ENCODE measurements at places on chromosomes 16 and 17. TPM values are rescaled to one million over a fixed set of nuclear protein-coding genes. Genes with fewer than 3 reads are reported as not detected.

GRCh38 chr17:72878975-72879660 is 213.4 kb downstream of the SLC39A11 start:
- no peak overlapping the region for H3K4me3 ChIP-seq
- peaks cover 23% of the 10 kb centered on the region for H3K36me3 ChIP-seq
- H3K27ac ChIP-seq, result no peak overlapping the region
- H3K4me1 ChIP-seq, result no peaks in the 10 kb centered on the region
- no peak for DNase-seq

- H3K36me3 ChIP-seq, result peaks cover 10% of the 10 kb centered on the region
- peak; percentile 98 for DNase-seq
- H3K4me1 ChIP-seq, result peaks cover 54% of the 10 kb centered on the region
- peak overlapping the region; percentile 98 for H3K27ac ChIP-seq
Measured at GRCh38 chr17:7329374-7329996, 350 bp upstream of the NEURL4 start.

- no peak for DNase-seq
- H3K4me1 ChIP-seq, result no peaks in the 10 kb centered on the region
- H3K27me3 ChIP-seq, result peaks cover 9% of the 10 kb centered on the region
- peaks cover 4% of the 10 kb centered on the region for H3K36me3 ChIP-seq
Measured at GRCh38 chr16:87560428-87561199, 41.7 kb upstream of the JPH3 start.

DNA sequence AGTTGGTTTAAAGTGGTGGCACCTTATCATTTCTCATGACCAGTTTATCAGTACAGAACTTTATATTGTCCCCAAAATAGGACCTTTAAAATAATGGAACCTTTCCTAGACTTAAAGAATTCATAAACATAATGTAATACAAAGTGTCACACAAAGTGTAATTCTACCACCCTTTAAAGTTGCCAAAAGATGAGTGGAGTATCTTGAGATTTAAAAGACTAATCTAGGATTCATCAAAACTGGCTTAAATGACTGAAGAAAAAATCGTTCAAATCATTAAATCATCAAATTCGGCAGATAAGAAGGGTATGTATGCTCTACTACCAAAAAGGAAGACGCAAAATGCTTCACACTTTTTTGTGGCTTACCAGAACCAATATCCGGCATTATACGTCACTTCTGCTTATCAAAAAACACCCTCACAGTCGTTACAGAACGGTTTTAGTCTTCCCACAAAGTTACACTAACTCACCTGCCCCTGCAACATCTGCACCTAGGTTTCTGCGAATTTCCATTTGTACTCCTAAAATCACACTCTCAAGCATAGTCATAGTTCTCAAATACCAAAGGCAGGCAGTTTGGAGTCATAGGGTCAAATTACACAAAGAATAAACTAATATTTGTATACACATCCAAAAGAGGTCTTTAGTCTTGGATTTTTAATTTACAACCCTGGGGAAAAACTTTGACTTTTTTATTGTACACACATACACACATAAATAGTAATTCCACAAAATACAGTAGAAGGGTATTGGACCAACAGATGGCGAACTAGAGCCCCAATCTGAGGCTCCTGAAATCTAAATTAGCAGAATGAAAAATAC is 1.4 kb upstream of the KANSL1 start:
- peak; percentile 81 for DNase-seq
- H3K27ac ChIP-seq, result peak overlapping the region; percentile 99
- H3K4me1 ChIP-seq, result peaks cover 61% of the 10 kb centered on the region
- no peaks in the 10 kb centered on the region for H3K27me3 ChIP-seq

- peaks cover 5% of the 10 kb centered on the region for H3K27me3 ChIP-seq
Measured at GRCh38 chr17:79211061-79211770, 136.6 kb downstream of the ENGASE start.

- peak overlapping the region; percentile 14 for H3K4me3 ChIP-seq
- peak overlapping the region; percentile 97 for H3K27ac ChIP-seq
- DNase-seq, result no peak
- peaks cover 69% of the 10 kb centered on the region for H3K4me1 ChIP-seq
Measured at GRCh38 chr17:74778960-74779359, 2.8 kb upstream of the NAT9 start.

DNA sequence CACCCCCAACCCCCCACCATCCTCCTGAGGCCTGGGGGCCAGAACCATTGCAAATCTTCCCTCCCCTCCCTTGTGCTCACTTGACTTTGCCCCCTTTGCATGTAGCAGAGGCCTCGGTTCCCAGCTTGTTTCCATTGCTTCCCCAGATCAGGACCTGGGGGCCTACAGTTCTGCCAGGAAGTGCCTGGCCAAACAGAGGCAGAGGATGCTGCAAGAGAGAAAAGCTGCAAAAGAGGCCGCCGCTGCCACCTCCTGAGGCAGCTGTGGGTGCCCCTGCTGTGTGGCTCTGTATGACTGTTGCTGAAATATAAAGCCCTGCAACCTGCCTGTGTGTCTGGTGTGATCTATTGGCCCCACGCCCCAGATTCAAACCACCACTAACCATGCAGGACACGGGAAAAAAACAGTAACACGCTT is 2.3 kb downstream of the NDUFB10 start:
- no peaks in the 10 kb centered on the region for H3K27me3 ChIP-seq
- peak overlapping the region; percentile 95 for H3K27ac ChIP-seq
- peak overlapping the region; percentile 96 for H3K4me3 ChIP-seq
- peak; percentile 35 for DNase-seq
- H3K4me1 ChIP-seq, result peaks cover 51% of the 10 kb centered on the region

GRCh38 chr16:49019081-49019633 is 262.5 kb downstream of the CBLN1 start:
- H3K36me3 ChIP-seq, result no peaks in the 10 kb centered on the region
- H3K27me3 ChIP-seq, result no peaks in the 10 kb centered on the region
- no peak overlapping the region for H3K4me3 ChIP-seq
- no peak overlapping the region for H3K27ac ChIP-seq
- DNase-seq, result no peak
- no peaks in the 10 kb centered on the region for H3K4me1 ChIP-seq

- H3K27ac ChIP-seq, result no peak overlapping the region
- DNase-seq, result no peak
- H3K4me1 ChIP-seq, result peaks cover 2% of the 10 kb centered on the region
- H3K36me3 ChIP-seq, result peaks cover 6% of the 10 kb centered on the region
Measured at GRCh38 chr17:55040611-55041010, 72.0 kb downstream of the STXBP4 start.

GRCh38 chr16:78096386-78096785 is 3.1 kb upstream of the WWOX start:
- H3K27me3 ChIP-seq, result peaks cover 8% of the 10 kb centered on the region
- H3K4me1 ChIP-seq, result peaks cover 16% of the 10 kb centered on the region
- no peak for DNase-seq
- H3K4me3 ChIP-seq, result no peak overlapping the region
- no peak overlapping the region for H3K27ac ChIP-seq
- no peaks in the 10 kb centered on the region for H3K36me3 ChIP-seq

- H3K27ac ChIP-seq, result no peak overlapping the region
- DNase-seq, result no peak
- H3K36me3 ChIP-seq, result no peaks in the 10 kb centered on the region
- H3K4me3 ChIP-seq, result no peak overlapping the region
- H3K27me3 ChIP-seq, result peaks cover 6% of the 10 kb centered on the region
Measured at GRCh38 chr16:86953631-86954391, 363.4 kb downstream of the C16orf95 start.

- no peak overlapping the region for H3K27ac ChIP-seq
- H3K36me3 ChIP-seq, result no peaks in the 10 kb centered on the region
- no peaks in the 10 kb centered on the region for H3K4me1 ChIP-seq
- no peaks in the 10 kb centered on the region for H3K27me3 ChIP-seq
Measured at GRCh38 chr16:47905771-47906170, 250.0 kb downstream of the ABCC12 start.

DNA sequence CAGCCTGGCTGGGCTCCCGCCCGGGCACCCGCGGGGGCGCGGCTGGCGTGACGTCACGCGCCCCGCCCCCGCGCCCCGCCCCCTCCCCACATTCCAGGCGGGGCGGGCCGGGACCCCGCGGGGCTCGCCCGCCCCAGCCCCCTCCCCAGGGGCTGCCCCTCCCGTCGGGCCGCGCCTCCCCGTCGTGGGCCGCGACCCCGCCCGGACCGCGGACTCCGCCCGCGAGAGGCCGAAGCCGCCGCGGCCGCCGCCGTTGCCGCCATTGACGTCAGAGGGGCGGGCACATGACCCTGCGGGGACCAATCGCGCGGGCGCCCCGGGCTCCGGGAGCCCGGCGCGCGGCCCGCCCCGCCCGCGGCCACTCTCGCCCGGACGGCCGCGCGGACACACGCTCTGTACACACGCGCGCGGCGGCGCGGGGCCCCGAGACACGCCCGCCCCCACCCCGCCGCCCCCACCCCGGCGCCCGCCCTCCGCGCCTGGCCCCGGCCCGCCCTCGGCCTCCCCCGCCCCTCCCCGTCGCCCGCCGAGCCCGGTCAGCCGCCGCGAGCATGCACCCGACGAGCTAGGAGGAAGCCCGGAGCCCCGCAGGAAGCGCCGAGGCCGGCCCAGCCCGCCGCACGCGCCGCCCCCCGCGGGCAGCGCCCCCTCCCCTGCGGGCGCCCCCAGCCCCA is at the start of gene CMIP:
CMIP (plus strand) TSS at position 361 of the 674 bp plus-strand sequence.
- H3K4me3 ChIP-seq, result peak within 1 kb of the TSS; percentile 93
- H3K27me3 ChIP-seq, result peaks cover 26% of the 10 kb centered on the region
- DNase-seq, result peak; percentile 85
- H3K36me3 ChIP-seq, result peaks cover 25% of the 10 kb centered on the region
- H3K4me1 ChIP-seq, result peaks cover 46% of the 10 kb centered on the region

DNA sequence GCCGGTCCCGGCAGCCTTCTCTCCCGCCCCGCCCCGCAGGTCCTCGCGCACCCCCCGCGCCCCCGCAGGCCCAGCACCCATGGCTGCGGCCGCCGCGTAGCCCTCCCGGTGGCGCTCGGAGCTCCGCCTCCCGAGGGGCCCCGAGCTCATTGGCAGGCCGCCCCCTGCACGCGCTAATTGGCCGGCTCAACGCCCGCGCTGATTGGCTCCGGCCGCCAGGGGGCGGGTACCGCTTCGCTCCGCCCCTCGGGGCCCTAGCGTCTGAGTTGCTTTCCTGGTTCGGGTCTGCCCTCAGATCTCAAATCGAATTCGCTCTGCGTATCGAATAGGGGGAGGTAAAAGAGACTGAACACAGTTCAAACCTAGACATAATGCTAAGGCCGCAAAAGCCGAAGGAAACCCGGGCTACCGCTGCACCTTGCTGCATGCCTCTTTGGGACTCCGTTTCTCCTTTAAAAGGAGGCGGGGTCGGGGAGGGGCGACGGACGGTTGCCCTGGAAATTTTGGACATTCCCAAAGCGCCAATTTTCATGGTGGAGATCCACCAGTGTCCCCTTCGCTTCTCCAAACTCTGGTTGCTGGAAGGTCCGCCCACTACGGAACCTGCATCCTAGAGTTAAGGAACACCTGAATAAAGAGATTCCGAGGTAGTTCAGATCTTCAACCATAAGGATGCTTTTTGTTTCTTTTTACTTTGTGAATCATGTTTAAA is at the start of gene DEXI:
DEXI (minus strand) TSS at position 117 of the 712 bp plus-strand sequence. CDS start 463 bp downstream, outside the sequence.
- H3K27ac ChIP-seq, result peak within 1 kb of the TSS; percentile 77
- peaks cover 25% of the 10 kb centered on the region for H3K36me3 ChIP-seq
- DNase-seq, result peak; percentile 95
- peaks cover 76% of the 10 kb centered on the region for H3K4me1 ChIP-seq

- no peak overlapping the region for H3K4me3 ChIP-seq
- H3K4me1 ChIP-seq, result peaks cover 8% of the 10 kb centered on the region
- no peak overlapping the region for H3K27ac ChIP-seq
- H3K27me3 ChIP-seq, result peaks cover 11% of the 10 kb centered on the region
- DNase-seq, result no peak
- no peaks in the 10 kb centered on the region for H3K36me3 ChIP-seq
Measured at GRCh38 chr17:77796176-77796860, 162.2 kb upstream of the TNRC6C start.

DNA sequence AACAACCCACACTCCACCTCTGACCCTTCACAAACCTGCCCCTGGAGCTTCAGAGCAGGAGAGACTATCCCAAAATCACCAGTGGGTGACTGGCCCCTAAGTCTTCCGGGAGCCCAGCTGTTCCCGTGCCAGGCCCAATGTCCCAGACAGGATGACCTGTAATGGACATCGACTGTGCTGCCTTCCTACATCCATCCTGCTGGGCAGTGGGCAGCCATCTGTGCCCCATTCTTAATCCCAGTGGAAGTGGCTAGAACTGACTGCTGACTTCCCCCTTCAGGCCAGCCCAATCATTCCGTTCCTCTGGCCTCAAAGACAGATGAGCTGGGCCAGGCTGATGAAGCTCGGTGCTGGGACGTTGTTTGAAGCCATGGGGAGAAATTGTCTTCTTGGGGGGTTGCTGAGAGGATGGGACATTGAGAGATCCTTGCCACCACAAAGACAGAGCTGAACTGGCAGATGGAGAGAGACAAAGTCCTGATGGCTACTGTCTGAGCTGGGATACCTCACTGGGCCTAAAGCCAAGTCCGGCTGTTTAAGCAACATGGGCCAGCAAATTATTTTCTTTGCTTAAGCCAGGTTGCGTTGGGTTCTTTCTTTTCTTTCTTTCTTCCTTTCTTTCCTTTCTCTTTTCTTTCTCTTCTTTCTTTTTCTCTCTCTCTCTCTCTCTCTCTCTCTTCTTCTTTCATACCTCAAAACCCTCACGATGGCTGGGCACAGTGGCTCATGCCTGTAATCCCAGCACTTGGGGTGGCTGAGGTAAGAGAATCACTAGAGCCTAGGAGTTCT is 17.9 kb upstream of the ALOX15B start:
- H3K36me3 ChIP-seq, result no peaks in the 10 kb centered on the region
- no peak for DNase-seq
- H3K27me3 ChIP-seq, result peaks cover 35% of the 10 kb centered on the region
- no peak overlapping the region for H3K4me3 ChIP-seq
- H3K4me1 ChIP-seq, result peaks cover 10% of the 10 kb centered on the region

- no peak for DNase-seq
- H3K27ac ChIP-seq, result no peak overlapping the region
- no peaks in the 10 kb centered on the region for H3K4me1 ChIP-seq
- H3K27me3 ChIP-seq, result peaks cover 43% of the 10 kb centered on the region
- no peak overlapping the region for H3K4me3 ChIP-seq
- no peaks in the 10 kb centered on the region for H3K36me3 ChIP-seq
Measured at GRCh38 chr16:86926181-86927094, 348.1 kb downstream of the FOXL1 start.

The CUEDC1 gene
- total RNA-seq, result 0.18 TPM

The HBA1 gene
- not detected for total RNA-seq

The MT1E gene
- 74.8 TPM for total RNA-seq

The TBC1D3K gene
- total RNA-seq, result not detected

The KRT32 gene
- total RNA-seq, result not detected

The ANKRD40CL gene
- not detected for total RNA-seq

The TMEM114 gene
- not detected for total RNA-seq

The HSD17B2 gene
- total RNA-seq, result not detected
